GM04504 (cell line): ENCODE measurements at places on chromosomes 11 and 22.

DNA sequence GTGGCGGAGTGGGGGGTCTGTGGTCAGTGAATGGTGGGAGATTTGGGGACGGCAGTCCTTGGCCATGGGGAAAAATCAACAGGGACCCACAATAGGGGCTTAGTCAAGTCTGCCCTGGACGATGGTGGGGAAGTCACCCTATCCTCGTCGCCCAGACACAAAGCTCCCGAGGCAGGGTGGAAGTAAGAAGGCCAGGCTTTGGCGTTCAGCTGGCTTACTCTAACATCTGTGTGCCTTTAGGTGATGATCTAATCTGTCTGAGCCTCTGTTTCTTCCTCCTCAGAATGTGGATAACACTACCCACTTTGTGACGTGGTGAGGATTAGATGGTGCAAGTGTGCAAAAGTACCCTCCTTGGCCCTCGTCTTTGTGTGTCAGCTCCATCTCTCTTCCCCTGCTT lies 192.2 kb downstream of the ST3GAL4 start:
- no peak for DNase-seq

- no peak for DNase-seq
These were observed 5.1 kb upstream of the DCHS1 start for GRCh38 chr11:6660712-6661111.

DNA sequence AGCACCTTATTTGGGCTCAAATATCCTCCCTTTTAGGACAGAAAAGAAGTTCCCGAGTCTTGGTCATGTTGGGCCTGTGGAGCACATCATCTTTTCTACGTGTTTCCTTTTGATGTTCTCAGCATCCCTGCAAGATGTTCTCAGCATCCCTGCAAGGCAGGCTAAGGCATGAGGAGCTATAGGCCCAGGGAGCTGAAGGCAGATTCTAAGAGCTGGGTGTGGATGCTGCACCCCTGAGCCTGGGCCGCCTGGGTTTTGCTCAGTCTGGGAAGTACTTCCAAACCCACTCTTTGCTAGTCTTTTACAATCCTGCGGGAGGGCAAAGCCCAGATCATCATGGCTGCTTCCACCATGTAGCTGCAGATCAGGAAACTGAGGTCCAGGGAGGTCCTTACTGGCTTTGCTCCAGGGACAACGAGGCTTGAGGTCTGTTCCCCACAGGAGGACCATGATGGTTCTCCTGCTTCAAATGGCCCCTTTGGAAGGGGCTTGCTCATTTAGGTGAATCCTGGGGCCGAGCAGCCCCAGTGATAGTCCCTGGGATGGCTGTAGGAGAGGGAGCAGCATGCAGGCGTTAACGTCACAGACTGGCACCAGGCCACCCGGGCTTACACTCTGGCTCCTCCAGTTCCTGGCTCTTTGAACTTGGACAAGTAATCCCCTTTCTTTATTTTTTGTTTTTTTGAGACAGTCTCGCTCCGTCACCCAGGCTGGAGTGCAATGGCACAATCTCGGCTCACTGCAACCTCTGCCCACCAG lies 10.6 kb downstream of the LRRC75B start:
- no peak for DNase-seq

GRCh38 chr11:64637334-64638017 lies 46.5 kb downstream of the SLC22A12 start:
- DNase-seq = no peak

- peak; percentile 61 for DNase-seq
These were observed 75.8 kb downstream of the RAB30 start for GRCh38 chr11:82995754-82996398.

- no peak for DNase-seq
These were observed 188.2 kb downstream of the MN1 start for GRCh38 chr22:27613099-27614005.

DNA sequence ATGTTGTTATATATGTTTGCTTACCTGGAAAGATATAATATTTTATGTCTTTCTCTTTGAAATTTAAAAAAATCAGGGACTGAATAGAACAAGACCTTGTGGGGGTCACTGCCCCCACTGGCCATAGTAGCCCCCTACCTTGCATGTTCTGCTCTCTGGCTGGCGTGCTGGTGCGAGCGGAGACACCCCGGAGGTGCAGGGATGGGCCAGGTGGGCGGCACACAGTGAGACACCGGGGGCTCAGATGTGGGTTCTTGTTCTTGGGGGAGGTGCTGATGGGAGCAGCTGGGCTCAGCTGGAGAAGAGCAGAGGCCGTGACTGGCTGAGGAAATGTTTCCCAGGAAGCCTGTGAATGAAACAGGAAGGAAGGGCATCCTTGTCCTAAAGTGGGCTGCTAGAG lies 20.2 kb downstream of the GAB4 start:
- DNase-seq = no peak

DNA sequence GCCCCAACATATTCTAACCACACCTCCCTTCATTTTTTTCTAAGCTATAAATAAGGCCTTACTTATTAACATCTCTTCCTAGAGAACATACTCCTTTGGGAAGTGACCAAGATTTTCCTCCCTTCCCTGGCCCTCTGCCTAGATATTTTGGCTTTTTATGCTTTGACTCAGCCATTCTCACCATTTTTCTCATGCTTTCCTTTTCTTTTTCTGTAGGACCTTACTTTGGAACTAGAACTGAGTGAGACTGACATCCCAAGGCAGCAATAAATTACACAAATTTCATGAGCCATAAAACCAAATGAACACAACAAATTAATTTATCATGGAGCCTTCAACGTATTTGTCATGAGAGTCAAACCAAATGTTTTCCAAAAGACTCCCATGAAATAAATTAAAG lies 142.7 kb upstream of the CTSC start:
- DNase-seq = peak; percentile 97

DNA sequence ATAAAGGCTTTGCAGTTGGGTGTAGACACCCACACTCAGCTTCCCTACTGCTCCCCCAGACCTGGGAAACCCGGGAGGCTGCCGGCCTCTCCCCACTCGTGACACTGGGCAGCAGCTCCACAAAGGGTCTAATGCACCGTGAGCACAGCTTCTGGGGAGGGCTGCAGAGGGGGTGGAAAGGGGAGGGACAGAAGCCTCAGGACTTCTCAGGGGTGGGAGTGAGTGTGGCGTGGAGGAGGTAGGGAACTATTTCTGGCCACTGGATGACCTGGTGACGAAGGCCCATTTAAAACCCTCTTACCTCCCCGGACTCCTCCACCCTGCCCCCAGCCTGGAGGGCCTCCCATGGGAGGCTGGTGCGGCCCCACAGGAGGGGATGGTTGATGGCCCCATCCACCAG lies 56.6 kb downstream of the MACROD1 start:
- DNase-seq = no peak

DNA sequence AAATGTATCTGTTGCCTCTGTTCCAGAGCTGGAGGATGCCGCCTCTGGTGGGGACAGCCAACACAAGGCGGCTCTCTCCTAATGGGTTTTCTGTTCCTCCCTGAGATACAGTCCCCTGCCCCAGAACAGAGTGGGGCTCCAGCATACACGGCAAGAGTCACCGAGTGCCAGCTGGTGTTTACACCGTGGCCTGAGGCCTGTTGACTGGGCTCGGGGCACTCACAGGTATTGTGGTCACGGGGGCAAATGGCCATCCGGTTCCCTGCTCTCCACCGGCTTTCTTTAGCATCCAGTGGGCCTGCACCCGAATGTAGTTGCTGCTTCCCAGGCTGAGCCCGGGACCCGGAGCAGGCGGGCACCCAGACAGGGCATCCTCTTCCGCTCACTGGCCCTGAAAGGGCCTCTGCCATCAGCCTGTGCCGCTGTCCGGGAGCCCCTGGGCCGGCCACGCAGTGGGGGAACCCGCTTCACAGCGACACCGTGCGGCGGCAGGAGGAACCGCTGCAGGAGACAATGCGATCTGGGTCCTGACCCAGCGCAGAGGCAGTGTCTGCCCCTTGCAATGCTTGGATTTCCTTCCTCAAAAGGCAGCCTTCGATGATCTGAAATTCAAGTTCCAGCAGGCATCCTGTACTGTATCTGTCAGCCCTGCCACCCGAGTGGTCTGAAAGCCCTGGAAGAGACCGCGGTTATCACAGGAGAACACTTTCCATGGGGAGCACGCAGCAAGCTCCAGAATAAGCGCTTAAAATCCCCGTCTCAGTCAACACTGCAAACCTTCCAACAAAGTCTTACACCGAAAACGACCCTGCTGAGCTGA lies 859 bp upstream of the KRTAP5-5 start:
- no peak for DNase-seq

DNA sequence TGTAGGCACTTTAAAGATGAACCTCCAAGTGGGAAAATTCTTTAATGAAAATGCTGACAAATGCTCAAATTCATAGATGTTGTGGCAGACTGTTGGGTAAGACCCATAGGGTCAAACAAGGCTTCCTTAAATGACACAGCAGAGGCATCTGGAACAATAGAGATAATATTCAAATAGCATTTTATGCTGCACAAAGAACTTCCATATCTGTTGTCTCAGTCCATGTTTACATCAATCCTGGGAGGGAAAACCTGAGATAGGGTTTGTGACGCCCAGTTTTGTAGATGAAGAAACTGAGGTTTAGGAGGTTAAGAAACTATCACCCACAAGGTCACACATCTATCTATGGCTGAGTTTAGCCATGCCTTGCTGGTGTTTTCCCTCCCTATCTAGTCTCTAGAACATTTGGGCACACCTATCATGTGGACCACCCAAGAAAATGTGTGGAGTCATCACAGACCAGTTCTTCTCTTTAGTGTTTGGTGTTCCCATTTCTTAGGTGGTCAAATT lies 106.4 kb downstream of the EHF start:
- no peak for DNase-seq

GRCh38 chr22:17833489-17833888 lies 59.2 kb upstream of the BID start:
- DNase-seq = no peak

GRCh38 chr11:118142809-118143208 lies 9.8 kb downstream of the SCN4B start:
- no peak for DNase-seq

DNA sequence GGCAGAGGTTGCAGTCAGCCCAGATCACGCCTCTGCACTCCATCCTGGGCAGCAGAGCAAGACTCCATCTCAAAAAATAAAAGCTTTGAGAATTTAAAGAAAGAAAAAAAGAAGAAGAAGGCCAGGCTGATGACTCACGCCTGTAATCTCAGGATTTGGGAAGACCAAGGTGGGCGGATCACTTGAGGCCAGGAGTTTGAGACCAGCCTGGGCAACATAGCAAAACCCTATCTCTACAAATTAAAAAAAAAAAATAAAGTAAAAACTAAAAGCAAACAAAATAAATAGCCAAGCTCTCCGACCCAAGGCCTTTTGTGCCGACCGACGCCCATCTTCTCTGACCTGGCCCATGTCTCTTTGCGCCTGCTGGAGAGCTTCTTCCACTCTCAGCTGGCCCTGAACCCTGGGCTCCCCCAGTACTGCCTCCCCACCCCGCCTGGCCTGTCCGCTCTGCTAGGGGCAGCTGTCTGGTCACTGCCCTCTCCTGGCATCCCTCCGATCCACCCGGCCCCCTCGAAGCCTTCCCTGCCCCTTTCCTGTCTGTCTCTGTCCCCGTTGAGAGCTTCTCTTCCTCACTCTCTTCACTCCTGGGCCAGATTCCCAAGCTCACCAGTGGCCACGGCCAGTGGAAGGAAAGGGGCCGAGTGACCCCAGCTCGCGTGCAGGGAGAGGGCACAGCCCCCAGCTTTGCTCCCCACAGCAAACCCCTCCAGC lies 4.8 kb upstream of the LSP1 start:
- DNase-seq = no peak

GRCh38 chr11:98358551-98358950 lies 662.2 kb upstream of the CNTN5 start:
- DNase-seq = no peak

DNA sequence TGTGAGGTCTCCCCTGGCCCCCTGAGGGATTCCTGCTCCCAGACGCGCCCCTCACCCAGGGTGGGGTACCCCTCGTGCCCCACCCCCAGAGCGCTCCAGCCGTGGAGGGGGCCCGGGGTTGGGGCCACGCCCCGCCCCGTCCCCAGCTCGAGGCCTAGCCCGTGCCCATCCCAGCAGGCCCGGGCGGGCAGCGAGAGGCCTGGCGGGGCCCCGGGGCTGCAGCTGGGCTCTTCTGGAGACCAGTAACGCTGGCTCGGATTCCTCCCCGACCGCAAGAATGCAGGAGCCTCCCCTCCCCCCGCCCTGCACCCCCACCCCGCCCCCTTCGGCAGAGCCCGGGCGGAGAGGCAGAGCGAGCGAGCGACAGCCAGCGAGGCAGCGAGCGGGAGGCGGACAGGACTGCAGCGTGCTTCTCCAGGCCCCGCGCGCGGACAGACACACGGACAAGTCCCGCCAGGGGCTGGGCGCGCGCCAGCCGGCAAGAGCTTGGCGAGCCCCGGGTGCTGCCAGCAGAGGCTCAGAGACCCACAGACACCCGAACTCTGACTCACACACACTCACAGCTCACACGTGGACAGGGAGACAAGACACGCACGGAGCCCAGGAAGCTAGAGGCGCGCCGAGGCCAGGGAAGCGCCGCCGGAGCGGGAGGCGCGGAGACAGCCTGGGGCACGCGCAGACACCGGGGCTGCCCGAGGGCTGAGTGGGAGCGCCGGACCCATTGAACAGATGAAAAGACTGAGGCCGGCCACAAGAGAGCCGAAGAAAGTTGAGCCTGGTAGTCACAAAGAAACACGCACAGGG lies 15.2 kb downstream of the BCL9L start:
- DNase-seq = peak; percentile 89

- DNase-seq = no peak
These were observed 48.7 kb downstream of the LDLRAD3 start for GRCh38 chr11:35992548-35992947.

GRCh38 chr11:69839516-69839915 lies 20.3 kb upstream of the FGF3 start:
- no peak for DNase-seq

DNA sequence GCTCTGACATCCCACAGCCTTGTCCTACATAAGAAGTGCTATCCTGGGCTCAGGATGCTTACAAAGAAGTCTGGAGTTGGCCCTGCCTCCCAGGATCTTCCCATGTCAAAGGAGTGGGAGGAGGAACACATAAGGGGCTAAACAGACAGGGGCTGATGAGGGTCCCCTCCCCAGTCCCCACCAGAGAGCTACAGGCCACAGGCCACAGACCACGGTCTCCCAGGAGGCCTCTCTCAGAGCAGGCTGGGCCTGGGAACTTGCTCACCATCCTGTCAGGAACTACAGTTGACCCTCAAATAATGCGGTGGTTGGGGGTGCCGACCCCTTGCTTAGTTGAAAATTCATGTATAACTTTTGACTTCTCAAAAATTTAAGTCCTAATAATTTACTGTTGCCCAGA lies 315.5 kb downstream of the NTM start:
- no peak for DNase-seq

DNA sequence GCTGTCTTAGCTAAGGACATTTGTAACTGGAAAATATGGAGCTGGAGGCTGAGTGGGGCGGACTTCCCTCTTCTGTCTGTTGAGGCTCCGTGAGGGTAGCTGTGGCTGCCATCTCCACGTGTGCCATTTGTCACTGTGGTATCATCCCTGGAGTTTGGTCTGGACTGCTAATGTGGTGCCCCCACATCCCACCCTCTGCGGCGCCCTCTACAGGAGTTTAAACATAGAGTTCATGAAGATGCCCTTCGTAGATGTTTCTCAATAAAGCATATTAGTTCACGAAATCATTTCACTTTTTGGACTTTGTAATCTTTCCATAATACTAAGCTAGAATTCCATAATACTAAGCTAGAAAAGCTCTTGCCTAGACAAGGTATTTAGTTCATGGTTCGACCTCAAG lies 52.4 kb downstream of the TECTA start:
- no peak for DNase-seq

GRCh38 chr11:124742555-124742954 lies 2.8 kb downstream of the NRGN start:
- no peak for DNase-seq
